ENCODE measurements at places on chromosomes 11 and 22.

GRCh38 chr11:86052693-86053641 is 15.9 kb downstream of the PICALM start:
- DNase-seq: no peak

- no peak for DNase-seq
Measured at GRCh38 chr22:44752285-44753188, at the start of gene ARHGAP8. ARHGAP8 (plus strand) TSS chr22:44752575; CDS start chr22:44786528, 33,953 bp downstream.

DNA sequence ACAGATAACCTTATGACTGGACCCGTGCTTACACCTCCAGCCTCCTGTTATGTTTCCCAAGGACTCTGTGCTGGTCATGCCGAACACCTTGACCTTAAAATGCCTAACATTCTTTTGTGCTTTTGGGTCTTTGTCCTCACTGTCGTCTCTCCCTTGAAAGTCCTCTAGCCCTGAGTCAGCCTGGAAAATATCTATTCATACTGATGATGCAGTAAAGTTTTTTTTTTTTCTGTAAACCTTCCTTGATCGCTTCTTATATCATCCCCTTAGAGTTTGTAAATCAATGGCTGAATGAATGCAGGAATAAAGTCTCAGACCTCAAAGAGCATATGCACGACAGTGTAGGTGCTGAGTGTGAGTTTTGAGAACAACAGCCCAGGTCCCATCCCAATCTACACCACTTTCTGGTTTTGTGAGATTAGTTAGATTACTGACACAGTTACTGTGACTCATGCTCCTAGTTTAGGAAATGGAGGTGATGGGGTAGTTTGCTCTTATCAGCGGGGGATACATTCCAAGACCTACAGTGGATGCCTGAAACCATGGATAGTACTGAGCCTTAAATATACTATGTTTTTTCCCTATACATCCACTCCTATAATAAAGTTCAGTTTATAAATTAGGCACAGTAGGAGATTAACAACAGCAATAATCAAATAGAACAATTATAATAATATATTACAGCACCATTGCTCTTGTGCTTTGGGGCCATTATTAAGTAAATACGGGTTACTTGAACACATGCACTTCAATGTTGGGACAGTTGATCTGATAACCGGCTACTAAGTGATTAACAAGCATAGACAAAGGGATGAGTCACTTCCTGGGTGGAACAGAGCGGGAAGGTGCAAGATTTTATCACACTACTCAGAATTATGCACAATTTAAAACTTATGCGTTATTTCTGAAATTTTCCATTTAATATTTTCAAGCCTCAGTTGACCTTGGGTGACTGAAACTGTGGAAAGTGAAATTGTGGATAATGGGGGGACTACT is 8.6 kb downstream of the TCN1 start:
- no peak for DNase-seq

- DNase-seq: no peak
Measured at GRCh38 chr11:47314992-47315391, 37.5 kb downstream of the MYBPC3 start.

DNA sequence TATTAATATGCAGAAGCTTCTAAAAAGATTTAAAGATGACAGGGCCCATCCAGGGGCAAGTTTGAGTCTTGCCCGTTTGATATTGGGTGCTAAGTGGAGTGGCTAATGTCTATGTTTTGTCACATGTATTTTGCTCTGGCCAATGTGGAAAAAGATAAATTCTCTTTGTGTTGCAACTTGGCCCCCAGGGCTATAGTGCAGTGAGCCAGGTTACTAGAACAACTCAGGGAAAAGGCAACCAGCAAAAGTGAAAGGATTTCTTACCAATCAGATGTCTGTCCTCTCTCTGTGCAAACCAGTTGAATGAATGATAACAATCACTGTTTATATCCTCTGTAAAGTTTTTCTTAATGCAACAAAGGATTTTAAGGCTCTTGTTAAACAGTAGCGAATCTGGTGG is 4.6 kb upstream of the CLNS1A start:
- DNase-seq: no peak

GRCh38 chr11:2131371-2132236 is 7.6 kb downstream of the IGF2 start:
- DNase-seq: no peak

DNA sequence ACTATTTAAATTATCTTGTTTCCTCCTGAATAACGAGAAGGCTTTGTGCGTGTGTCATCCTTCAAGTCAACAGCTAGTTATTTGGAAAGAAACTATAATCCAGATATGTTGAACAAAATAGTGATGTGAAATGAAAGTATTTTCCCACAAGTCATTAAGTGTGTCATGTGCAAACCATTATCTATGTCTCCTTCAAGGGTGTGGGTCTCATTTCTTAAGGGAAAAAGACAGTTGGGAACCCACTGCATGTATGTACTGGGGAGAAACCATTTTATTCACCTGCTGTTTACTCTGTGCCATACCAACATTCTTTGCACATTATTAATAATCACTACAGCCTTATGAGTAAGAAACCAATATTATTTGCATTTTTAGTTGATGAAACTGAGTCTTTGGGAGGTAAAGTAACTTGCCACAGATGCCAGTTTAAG is 145.3 kb upstream of the CTSC start:
- no peak for DNase-seq

- DNase-seq: no peak
Measured at GRCh38 chr11:79264284-79264683, 176.5 kb downstream of the TENM4 start.

DNA sequence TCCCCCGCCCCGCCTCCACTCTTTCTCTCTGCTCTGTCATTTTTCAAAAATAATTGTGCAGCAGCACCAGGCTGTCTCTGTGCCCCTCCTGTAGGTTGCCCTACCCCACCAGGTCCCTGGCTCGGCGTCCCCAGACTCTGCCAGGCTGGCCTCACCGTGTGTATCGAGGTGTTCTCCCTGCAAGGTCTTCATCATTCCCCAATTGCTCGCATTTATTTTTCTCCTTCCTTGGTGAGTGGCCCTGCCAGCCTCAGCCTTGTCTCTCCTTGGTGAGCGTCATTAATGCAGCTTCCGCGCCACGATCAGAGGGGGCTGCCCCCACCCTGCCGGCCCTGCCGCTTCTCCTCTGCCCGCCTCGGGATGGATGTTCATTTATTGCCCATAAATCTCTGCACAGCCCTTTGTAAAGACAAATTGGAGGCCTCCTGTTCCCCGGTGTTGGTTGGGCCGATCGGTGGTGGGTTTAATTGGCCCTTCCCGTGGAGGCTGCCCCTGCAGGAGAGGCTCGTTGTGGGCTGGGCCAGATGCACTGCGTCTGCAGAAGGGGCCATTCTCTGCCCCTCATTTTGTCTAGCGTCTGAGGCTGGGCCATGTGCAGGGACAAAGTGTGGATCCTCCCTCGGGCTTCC is 33.2 kb downstream of the RTN4R start:
- no peak for DNase-seq

DNA sequence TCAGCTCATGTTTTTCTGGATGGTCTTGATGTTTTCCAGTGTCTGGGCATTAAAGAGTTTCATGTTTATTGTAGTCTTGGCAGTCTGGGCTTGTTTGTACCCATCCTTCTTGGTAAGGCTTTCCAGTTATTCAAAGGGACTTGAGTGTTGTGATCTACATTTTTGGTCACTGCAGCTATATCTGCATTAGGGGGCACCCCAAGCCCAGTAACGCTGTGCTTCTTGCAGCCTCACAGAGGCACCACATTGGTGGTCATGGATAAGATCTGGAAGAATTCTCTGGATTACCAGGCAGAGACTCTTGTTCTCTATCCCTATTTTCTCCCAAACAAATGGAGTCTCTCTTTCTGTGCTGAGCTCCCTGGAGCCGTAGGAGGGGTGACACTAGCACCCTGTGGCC is 451.5 kb upstream of the FAT3 start:
- DNase-seq: no peak

GRCh38 chr22:25566898-25567235 is 2.4 kb downstream of the GRK3 start:
- no peak for DNase-seq

GRCh38 chr22:39970742-39971141 is 10.5 kb downstream of the TMA7B start:
- DNase-seq: no peak

- DNase-seq: no peak
Measured at GRCh38 chr11:83078269-83078668, 6.6 kb upstream of the RAB30 start.

GRCh38 chr11:126121296-126121695 is 58.6 kb upstream of the CDON start:
- no peak for DNase-seq

GRCh38 chr22:32473388-32473952 is 1.1 kb upstream of the FBXO7 start:
- DNase-seq: peak; percentile 13

DNA sequence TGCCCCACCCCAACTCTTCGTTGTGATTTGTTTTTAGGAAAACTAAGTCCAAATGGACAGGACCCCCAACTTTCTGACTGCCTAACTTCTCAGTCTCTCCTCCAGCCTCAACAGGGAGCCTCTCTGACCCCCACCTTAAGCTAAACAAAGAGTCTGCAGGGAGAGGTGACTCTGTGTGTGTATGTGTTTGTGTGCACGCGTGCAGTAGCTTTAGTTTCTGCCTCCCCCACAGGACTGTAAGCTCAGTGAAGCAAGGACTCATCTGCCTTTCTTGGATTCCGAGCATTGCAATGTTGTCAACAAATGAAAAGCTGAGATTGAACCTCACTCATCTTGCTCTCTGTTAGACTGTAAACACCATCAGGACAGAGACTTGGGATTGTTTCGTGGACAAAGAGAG is 7.9 kb downstream of the SNAP29 start:
- DNase-seq: no peak
